ENCODE measurements at places on chromosomes 12 and 14.

DNA sequence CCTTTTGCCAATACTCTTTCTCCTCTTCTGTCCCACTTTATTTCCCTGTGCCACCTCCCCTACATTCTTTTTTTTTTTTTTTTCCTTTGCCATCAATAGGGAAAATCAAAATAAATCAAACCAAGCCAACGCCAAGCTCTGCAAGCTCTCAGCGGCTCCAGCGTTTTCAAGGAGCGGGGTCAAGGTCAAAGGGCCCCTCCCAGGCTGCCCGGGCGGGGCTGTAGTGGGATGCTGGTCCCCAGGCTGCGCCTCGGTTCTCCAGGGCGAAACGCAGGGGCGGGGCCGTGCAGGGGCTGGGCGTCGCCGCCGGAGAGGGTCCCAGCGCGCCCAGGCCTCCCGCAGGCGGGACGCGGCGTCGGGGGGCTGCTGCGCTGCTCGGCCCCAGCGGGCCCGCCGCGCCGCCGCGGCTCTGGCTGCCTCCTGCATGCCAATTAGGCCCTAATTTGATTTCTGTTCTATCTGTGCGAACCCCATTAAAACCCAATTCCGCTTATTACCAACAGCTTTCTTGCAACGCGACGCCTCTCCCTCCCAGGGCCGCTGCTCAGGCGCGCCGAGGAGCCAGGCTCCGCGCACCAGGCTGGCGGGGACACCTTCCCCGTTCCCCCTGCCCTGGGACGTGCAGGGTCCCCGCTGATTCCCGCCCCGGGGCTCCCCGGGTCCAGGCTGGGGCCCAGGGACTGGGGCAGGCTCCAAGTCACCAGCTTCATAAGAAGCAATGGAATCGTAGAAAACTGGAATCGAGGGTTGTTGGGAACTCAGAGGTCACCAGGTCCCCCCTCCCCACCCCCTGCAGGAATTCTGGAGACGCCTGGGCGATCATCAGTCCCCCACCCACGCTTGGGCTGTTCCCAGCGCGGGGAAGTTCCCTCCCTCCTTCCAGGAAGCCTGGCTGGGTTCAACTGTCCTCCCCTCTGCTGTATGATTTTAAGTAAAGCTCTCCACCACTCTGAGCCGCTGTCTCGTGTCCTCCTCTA, 50.7 kb upstream of the MAP1LC3B2 start:
- DNase-seq = peak; percentile 28

GRCh38 chr12:120944645-120945217, 33.6 kb upstream of the HNF1A start:
- peak; percentile 19 for DNase-seq

- no peak for DNase-seq
These were observed 57.5 kb upstream of the PIWIL1 start for GRCh38 chr12:130280231-130280630.

DNA sequence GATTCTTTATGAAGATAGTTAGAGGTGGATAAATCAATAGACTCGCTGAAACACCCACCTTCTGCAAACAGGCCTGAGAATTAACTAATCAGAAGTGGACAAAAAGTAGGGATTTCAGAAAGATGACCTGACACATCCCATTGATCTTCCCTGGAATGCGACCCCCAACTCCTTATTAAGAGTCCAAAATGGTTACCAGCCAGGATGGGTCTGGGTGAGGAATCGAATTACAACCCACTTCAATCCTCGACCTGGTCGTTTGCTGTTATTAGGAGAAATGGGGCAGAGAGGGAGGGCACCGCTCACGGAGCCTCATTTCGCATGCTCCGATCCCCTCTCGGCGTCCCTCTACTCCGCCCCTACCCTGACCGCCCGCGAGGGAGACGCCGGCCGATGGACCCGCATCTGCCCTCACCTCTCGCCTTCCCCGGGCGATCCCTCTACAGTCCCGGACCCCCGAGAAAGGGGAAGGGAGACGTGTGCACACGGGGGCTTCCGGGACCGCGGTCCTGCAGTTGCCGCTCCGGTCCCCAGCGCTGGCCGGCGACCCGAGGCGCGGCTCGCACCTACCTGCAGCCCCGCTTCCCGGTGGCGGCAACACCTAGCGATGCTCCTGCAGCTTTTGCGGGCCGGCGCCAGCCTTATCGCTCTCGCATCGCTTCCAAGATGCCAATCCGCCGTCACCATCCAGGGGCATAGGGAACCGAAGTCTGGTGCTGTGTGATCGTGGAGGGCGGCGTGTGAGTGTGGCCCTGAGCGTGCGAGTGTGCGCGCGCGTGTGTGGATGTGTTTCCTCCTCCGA, 69.3 kb upstream of the USP15 start:
- peak; percentile 16 for DNase-seq

DNA sequence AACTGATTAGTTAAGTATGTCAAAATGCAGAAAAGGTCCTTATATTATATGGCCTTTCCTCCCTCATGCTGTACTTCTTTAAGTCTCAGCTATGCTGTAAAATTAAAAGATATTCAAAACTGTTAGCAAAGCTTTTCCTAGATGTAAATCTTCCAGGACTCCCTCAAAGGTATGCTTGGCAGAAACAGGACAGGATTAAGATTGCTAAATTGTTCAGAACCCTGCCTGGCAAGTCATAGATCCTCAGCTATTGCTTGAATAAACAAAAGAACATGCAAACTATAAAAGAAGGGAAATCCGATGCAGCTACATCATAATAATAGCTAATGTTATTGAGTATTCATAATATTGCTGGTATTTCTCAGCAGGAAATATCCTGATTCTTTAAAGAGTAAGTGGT, 322.6 kb downstream of the CCDC91 start:
- no peak for DNase-seq

DNA sequence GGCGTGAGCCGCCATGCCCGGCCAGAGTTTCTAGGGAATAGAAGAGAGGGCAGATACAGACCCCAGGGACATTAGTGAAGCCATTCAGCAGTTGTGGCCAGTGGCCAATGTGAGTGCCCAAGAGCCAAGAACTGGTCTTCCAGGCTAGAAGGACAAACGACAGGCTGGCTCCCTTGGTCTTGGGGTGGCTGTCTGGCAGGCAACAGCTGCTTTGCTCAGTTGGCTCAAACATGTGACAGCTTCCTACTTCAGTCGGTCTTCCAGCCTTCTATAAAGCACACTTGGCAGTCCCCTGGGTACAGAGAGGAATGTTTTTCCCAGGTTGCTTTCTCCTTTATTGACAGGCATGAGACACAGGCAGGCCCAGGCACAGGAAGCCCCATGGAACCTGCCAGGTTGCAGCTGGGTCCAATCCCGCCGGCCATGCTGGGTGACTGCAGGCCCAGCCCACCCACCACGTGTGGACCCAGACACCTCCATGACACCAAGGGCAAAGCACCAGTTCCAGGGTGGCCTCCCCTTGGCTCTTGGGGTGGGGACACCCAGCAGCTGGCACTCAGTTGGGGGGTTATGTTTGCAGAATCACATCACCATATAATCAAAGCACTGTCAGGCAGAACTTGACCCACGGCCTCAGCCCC, 15.4 kb downstream of the CHGA start:
- no peak for DNase-seq

GRCh38 chr14:65356327-65356836, 56.1 kb upstream of the FUT8 start:
- no peak for DNase-seq

- DNase-seq = no peak
These were observed 23.6 kb downstream of the OR11H4 start for GRCh38 chr14:20262642-20263128.

DNA sequence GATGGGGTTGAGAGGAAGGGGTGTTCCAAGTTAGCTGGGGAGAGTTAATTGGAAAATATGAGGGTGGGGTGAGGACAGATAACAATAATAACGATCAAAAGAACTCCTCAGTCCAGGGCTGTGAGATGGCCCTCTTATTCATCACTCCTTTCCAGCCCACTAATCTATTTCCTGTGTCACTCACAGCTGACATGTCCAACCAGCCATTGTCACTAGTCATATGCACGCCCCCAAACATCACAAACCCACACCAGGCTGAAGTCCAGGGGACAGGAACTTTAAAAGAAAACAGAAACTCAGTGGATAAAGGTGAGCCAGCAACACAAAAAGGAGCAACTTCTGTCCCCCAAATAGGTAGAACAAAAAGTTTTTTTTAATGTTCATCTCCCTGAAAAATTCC, 911 bp downstream of the CALCOCO1 start:
- no peak for DNase-seq

- no peak for DNase-seq
These were observed 152.7 kb upstream of the EEA1 start for GRCh38 chr12:93081810-93082165.

DNA sequence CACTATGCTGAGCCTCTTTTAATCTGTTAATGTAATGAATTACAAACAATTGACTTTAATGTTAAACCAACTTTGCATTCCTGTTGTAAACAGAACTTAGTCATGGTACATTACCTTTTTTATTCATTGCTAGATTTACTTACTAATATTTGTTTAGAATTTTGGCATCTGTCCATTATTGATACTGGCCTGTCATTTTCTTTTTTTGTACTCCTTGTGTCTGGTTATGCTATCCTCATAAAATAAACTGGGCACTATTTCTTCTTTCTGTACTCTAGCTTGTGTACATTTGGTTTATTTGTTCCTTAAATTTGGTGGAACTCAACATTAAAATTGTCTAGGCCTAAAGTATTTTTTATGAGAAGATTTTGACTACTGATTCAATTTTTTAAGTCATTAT, 32.1 kb downstream of the SPATA7 start:
- DNase-seq = no peak

DNA sequence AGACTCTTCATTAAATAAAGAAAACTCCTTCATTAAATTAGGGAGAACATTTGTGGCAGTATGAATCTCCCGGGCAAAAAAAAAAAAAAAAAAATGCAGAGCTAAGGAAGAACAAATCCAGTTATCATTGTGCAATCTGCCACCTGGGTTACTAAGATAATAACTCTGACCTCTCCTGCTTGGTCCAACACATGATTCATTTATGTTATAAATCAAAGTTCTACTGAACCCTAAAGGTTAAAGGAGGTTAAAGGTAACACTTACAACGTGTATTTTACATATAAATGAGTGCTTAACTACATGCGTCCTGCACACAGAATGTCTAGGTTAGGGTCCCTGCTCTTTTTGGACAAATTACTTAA, 4.2 kb downstream of the TGFB3 start:
- no peak for DNase-seq

- DNase-seq = no peak
These were observed 53.6 kb downstream of the ERO1A start for GRCh38 chr14:52641745-52642144.

GRCh38 chr12:116053479-116054200, 223.9 kb downstream of the MED13L start:
- no peak for DNase-seq

- DNase-seq = no peak
These were observed 161.2 kb upstream of the RTL1 start for GRCh38 chr14:101064718-101065117.

- peak; percentile 71 for DNase-seq
These were observed 708 bp upstream of the ZBTB42 start for GRCh38 chr14:104800015-104800770.

DNA sequence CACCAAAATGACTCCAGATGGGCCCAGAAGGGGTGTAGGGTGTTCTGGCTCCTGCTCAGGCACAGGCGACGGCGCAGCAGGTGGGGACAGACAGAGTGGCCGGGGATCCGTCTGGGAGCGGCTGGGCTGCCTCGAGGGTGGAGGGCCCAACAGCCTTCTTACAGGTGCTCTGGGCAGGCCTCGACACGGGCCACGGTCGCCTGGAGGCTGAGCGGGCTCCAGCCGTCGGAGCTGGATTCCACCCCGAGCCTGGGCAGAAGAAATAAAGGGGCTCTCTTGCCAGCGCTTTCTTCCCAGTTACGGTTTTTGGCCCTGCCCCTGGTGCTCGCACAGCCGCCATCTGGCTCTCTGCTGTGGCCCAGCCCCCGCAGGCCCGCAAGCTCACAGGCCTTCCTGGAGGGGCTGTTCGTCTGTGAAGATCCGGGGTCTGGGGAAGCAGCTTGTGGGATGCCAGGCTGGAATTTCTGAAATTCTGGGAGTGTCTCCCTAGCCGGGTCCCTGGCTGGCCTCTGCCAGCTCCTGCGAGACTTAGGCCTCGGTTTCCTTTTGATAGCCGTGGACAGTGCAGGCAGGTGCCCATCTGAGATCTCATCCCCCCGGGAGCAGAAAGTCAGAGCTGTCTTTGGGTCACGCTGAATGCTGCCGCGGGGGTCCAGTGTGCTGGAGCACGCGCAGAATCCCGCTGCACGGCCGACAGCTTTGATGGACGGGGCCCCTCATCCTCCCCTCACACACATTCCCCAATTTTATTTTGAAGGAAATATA, 122.7 kb downstream of the PAPOLA start:
- DNase-seq = no peak

DNA sequence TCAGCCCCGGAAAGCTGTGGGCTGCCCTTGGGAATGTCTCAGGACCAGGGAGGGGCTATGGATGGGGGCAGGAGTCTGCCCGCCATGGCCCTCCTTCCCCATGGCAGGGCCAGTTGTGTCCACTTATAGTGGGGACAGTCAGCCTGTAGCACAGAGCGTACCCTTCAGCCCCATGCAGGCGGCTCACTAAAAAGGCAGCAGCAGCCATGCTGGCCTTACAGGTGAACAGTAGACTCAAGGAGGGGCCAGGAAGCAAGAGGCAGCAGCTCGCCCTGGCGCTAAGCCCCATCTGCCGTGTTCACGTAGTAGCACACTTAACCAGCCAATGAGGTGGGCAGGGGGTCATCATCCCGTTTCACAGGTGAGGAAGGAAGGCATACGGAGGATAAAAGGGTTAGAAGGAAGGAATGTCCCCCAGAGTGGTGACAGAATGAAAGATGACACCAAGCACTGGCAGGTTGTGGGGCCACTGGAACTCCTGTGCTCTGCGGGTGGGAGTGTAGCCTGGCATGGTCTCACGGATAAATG, 52.7 kb downstream of the FAM222A start:
- no peak for DNase-seq

GRCh38 chr12:121295746-121296617, 527 bp downstream of the CAMKK2 start:
- DNase-seq = no peak

DNA sequence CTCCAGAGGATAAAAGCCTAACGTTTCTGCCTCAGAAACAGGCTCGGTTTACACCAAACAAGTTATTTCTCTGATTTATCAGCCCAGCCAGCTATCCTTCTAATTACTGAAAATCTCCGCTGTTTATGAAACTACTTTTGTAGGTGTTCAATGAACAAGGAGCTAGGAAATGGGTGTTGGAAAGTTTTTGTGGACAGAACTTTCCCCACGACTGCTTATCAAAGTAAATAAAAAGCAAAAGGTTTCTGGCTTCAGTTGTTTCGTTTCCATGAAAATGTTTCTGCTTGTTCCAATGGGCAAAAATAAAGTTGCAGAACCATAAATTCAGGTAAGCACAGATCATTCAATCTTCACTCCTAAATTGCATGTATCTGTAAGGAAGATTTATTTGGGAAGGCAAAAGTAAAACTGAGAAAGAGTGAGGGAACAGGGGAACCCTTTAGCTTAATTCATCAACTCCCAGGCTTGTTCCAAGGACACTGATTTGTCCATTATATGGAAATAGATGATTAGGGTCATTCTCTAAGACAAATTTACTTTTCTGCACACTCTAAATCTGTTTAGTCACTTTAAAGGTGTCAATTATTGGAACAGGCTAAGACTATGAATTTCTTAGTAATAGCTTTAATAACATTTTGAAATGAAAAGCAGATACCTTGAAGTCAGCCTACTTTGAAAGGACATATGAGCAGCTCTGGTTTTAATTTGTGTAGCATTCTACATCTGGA, 175.9 kb upstream of the CDKN3 start:
- DNase-seq = no peak

GRCh38 chr14:32050878-32051277, 26.2 kb upstream of the ARHGAP5 start:
- no peak for DNase-seq
